ENCODE measurements at places on chromosomes 3 and 15. TPM values are rescaled to one million over a fixed set of nuclear protein-coding genes. Genes with fewer than 3 reads are reported as not detected.

Gene SLCO2A1
- 22.0 TPM for polyA plus RNA-seq

Gene SLC28A2
- polyA plus RNA-seq = 0.45 TPM

Gene EOMES
- 0.24 TPM for polyA plus RNA-seq

Gene CCR9
- not detected for polyA plus RNA-seq

Gene PLSCR5
- polyA plus RNA-seq = not detected

Gene VGLL3
- polyA plus RNA-seq = 4.8 TPM

Gene SETMAR
- polyA plus RNA-seq = 33.4 TPM

Gene FBN1
- 109 TPM for polyA plus RNA-seq

Gene SPINK8
- not detected for polyA plus RNA-seq

Gene CFAP20DC
- polyA plus RNA-seq = 4.8 TPM

Gene SLC12A8
- 6.9 TPM for polyA plus RNA-seq

Gene ZSCAN2
- 26.6 TPM for polyA plus RNA-seq

Gene RASGRP1
- polyA plus RNA-seq = 11.0 TPM

Gene PLD1
- polyA plus RNA-seq = 11.1 TPM

Gene CIB2
- 25.7 TPM for polyA plus RNA-seq

Gene GPR62
- 0.37 TPM for polyA plus RNA-seq

Gene RHOV
- polyA plus RNA-seq = 2.6 TPM

Gene LRRIQ4
- not detected for polyA plus RNA-seq

Gene ETV5
- 22.7 TPM for polyA plus RNA-seq

Gene UPK1B
- 16.1 TPM for polyA plus RNA-seq

Gene MKRN2OS
- polyA plus RNA-seq = 1.2 TPM

- no peak for DNase-seq
These were observed 113.9 kb downstream of the TLE3 start for GRCh38 chr15:69983696-69984265.

GRCh38 chr3:61172684-61173083 lies 78.6 kb downstream of the FHIT start:
- no peak for DNase-seq

- DNase-seq = no peak
These were observed 25.7 kb downstream of the ATOSA start for GRCh38 chr15:52653431-52653964.

GRCh38 chr15:63504979-63505841 lies 817 bp downstream of the USP3 start:
- no peak for DNase-seq

GRCh38 chr3:188154809-188155574 lies 1.0 kb downstream of the LPP start:
- no peak for DNase-seq

DNA sequence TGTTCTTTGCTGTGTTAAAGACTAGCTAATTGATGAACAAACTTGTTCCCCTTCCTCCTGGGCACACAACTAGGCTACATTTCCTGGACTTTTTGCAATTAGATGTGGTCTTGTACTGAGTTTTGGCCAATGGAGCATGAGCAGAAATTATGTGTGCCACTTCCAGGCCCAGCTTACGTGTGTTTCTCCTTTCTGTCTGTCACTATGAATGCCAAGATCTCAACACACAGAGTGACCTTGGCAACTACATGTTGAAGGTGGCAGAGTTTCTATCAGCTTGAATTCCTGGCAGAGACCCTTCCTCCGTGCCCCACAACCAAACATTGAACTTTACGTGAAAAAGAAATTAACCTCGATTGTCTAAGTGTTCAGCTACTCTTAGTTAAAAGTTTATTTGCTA lies 81.7 kb upstream of the PIAS1 start:
- no peak for DNase-seq

DNA sequence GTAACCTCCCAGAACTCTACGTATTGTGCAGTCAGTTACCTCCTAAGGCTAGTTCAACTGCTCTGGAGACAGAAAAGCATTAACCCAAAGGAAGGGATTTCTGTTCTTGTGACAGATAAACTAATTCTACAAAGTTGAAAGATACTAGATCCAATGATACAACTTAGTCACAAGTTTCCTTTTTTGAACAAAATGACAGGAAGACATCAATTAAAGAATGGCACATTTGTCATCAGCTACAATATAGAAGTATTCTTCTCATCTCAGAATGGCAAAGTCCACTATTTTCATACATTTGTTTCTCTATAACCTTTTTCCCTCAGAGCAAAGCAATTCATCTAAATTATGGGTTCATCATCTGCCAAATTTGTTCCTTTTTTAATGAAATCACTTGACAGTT lies 43.7 kb downstream of the ISL2 start:
- no peak for DNase-seq

GRCh38 chr3:49346797-49347251 lies 7.0 kb upstream of the USP4 start:
- DNase-seq = no peak

DNA sequence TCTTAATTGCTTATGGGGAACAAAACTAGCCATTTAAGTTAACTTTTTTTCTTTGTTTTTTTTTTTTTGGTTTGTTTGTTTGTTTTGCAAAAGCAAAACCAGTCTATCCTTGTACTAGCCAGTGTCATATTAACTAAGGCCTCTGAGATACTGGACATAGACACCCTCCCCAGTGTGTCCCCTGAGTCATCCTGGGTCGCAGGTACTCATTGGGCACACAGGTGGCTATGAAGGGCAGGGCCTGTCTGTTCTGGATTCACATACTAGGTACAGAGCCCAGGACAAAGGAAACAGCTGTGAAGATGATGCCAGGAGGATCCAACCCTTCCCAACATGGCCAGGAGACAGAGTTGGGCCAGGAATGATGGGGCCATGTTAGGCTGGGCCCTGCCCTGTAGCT lies 318.1 kb downstream of the THSD4 start:
- no peak for DNase-seq

GRCh38 chr15:63501256-63502089 lies 2.9 kb upstream of the USP3 start:
- no peak for DNase-seq

GRCh38 chr15:30905821-30906220 lies 2.1 kb downstream of the FAN1 start:
- no peak for DNase-seq

GRCh38 chr3:136882571-136882970 lies 20.6 kb downstream of the NCK1 start:
- no peak for DNase-seq

DNA sequence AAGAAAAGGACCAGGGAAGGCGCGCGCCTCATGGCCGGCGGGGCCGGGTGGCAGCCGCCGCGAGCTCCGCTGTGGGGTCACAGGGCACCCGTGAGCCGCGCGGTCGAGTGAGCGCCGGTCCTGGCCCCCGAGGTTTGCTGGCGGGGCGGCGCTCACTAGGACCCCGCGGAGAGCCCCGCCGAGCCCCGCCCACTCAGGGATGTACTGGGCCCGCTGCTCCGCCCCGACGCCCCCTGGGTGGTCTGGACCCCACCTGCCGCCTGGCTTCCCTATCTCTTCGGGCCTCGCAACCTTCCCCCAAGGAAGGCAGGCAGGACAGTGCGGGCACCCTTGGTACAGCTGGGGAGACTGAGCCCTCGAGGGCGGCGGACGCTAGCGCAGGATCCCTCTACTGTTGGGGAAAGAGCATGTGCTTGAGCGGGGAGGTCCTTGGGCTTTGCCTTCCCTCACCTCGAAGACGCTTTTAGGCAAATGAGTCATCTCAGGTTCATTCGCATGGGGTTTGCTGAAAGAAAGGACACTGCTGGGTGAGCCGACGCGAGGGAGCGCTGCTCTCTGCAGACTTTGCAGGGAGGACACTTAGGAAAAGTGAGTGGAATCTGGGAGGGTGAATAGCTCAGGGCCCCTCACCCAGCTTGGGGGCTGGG lies at the start of gene CHRNB4:
Gene CHRNB4, minus strand, starts transcription at position 109 of the 647 bp plus-strand sequence. Its CDS starts 77 bp downstream, at position 32.
- DNase-seq = no peak

DNA sequence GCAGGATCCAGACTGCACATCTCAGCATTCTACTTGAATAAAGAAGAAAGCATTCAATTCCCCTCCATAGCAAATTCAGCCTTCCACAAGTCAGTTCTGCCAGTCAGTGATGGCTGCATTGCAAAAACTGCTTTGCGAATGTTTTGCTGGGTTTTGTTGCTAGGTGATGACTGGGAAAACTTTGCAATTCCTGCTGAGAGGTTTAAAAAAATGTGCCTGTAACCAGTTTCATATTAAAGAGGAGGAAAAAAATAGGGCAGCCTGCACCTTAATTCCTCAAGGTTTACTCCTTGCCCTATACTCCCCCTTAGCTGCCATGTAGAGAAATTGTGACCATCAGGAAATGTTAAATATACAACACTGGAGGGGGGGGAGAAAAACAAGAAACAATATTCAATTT lies 225.6 kb upstream of the ATP11B start:
- peak; percentile 28 for DNase-seq

- DNase-seq = peak; percentile 67
These were observed 61.3 kb downstream of the TMCO5A start for GRCh38 chr15:37995461-37996347.

DNA sequence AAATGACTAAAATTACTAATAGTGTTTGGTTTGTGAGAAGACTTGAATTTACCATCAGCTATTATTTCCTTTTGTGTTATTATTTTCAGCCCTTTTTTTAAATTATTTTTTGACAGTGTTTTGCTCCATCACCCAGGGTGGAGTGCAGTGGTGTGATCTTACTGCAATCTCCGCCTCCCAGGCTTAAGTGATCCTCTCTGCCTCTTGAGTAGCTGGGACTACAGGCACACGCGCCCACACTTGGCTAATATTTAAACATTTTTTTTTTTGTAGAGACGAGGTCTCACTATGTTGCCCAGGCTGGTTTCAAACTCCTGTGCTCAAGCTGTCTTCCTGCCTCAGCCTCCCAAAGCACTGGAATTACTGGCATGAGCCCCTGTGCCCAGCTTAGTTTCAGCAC lies 31.7 kb upstream of the UTS2B start:
- no peak for DNase-seq

GRCh38 chr3:113167825-113168801 lies 43.2 kb upstream of the BOC start:
- no peak for DNase-seq

GRCh38 chr3:177601152-177601551 lies 403.9 kb upstream of the TBL1XR1 start:
- no peak for DNase-seq

- no peak for DNase-seq
These were observed 136.6 kb upstream of the FHIT start for GRCh38 chr3:61387817-61388216.

DNA sequence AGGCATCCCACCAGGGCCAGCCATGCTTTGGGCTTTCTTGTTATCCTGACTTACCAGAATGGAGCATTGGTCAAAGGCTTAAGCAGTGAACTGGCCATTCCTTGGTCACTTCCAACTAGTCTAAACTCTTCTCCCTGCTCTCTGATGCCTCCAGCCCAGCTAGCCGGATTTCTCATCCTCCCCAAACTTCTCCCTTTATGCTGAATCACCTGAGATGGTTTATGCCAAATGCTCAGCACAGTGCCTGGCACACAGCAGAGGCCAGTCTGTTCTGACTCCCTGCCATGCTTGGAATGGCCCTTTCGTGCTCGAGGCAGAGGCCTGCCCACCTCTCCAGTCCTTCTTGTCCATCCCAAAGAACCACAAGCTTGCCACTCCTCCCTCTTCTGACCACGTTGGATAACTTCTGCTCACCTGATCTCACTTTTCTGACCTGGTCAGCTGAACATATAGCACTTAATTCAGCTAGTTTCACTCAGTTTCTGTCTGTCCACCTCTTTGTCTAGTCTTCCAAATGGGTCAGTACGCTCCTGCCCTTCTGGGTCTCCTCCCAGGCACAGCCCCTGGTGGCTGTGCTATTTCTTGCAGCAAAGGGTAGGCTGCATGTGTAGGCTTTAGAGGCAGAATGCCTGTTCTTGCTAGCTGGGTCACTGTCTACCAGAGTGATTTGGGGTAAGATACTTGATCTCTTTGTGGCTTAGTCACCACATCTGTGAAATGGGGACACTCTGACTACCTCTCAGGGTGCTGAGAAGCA lies 2.2 kb upstream of the RBP1 start:
- DNase-seq = no peak

- DNase-seq = no peak
These were observed 39.0 kb upstream of the TRAK1 start for GRCh38 chr3:42052132-42052483.

GRCh38 chr3:124217542-124217941 lies 225.6 kb upstream of the ROPN1 start:
- DNase-seq = peak; percentile 83

DNA sequence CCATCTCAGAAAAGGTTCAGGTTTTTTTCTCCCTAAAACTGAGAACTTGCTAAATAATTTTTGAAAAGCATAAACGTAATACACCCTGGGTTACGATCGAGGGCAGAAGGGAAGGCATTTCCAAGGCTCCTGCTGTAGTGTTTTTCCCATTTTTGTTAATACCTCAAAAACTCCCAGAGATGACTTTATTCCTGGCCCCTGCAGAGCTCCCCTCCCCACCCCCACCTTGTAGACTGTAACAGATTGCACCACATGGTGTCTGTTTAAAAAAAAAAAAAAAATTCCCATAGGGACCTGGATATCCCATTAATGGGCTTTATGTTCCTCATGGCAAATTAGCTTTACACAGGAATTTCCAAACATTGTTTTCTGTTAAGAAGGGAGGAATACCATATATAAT lies 38.2 kb downstream of the FEZF2 start:
- DNase-seq = no peak

GRCh38 chr15:64443747-64444621 lies 16.4 kb upstream of the ZNF609 start:
- DNase-seq = no peak

- DNase-seq = no peak
These were observed 30.4 kb downstream of the RASGRF1 start for GRCh38 chr15:79060175-79060574.

- no peak for DNase-seq
These were observed 52.8 kb downstream of the RGMA start for GRCh38 chr15:93035953-93036810.

- DNase-seq = no peak
These were observed 6.2 kb downstream of the C15orf62 start for GRCh38 chr15:40775740-40776536.

GRCh38 chr3:35446896-35447295 lies 192.4 kb upstream of the ARPP21 start:
- no peak for DNase-seq

GRCh38 chr15:52056001-52056400 lies 37.0 kb downstream of the MAPK6 start:
- DNase-seq = no peak

DNA sequence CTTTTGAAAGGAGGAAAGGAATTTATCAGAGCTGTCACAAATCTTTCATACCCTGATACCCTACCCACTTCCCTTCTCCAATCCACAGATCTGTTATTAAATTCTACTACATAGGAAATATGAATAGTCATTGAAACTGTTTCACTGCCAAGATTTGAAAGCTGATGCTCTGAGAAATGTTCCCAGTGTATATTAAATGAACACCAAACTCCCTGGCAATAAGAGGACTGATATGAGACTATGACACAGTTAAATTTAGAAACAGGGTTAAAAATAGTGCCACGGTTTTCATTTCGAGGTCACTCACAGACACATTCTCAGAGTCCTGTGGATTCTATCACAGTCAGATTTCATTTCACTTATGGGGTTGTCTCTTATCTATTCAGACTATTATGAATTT lies 27.2 kb upstream of the GBE1 start:
- DNase-seq = no peak

GRCh38 chr3:111605493-111605892 lies 10.3 kb upstream of the ZBED2 start:
- no peak for DNase-seq

Data from right renal pelvis (tissue), 4 donors.